ENCODE measurements at places on chromosomes 12 and 14. TPM values are rescaled to one million over a fixed set of nuclear protein-coding genes. Genes with fewer than 3 reads are reported as not detected.

GRCh38 chr14:98489115-98489514 lies 782.9 kb downstream of the BCL11B start:
- DNase-seq = no peak

- DNase-seq = no peak
These were observed 210.3 kb downstream of the NUAK1 start for GRCh38 chr12:105928436-105928835.

DNA sequence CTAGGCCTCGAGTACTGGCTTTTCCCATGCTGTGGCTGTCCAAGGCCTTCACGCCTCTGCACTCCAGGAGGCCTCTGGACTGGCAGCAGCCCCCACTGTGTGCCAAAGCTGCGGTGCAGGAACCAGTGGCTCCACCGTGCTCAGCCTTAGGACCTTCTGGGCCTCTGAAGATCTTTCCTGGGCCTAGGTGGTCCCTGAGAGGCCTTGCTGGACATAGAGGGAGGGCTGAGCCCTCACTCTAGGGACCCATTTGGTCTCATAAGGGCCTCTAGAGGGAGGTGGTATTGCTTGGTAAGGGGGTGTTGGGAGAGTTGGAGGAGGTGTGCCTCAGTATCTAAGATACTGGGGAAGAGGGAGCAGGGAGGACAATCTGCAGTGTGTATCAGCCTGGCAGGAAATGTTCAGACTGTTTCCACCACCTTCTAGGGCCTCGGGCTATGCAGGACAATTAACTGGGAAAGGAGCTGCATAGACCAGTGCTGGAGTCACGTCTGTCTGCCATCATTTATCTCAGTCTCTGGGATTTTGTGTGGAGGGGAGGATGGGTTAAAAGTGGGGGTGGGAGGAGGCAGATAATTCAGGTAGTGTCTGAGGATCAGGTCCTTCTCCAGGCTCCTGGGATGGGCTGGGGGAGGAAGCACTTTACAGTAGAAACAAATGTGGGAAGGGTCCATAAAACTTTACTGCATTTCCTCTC lies 2.9 kb downstream of the HOXC5 start:
- DNase-seq = no peak

DNA sequence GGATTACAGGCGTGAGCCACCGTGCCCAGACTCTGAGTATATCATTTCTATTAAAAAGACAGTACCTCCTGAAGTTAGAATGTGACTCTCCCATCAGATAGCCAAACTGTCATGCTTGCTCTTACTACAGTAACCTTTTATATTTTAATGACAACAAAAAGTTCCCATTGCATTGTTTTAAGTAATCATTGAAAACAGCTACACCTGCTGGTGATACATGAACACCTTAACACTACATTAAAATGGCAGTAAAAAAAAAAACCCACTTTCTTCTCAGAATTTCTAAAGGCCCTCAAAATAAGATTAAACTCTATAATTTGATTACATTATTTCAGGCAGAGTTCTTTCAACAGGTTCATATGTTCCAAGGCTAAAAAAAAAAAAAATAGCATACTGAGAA lies 76.7 kb downstream of the SH2B3 start:
- no peak for DNase-seq

DNA sequence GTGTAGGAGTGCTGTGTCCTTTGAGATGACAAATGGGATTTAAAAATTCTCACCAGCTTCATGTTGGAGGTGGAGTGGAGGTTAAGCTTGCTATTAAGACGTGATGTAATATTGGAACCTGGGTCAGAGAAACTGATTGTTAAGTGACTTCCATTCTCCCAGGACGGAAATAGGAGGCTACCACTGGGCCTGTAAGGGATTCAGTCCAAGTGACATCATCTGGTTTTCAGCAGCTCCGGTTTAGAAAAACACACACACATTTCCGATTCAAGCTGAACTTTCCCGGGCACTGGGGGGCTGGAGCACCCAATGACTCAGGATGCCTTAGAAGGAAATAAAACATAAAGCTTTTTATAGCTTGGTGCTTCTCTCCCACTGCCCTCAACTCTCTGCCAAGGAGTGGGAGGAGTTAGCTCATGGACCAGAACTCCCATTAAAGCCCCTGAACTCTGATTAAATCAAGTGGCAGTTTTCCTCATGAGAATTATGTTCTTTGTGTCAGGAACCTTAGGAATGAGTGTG lies 12.4 kb downstream of the CALM1 start:
- DNase-seq = peak; percentile 96

- no peak for DNase-seq
These were observed 45.5 kb downstream of the ZNF664 start for GRCh38 chr12:124018539-124018938.

DNA sequence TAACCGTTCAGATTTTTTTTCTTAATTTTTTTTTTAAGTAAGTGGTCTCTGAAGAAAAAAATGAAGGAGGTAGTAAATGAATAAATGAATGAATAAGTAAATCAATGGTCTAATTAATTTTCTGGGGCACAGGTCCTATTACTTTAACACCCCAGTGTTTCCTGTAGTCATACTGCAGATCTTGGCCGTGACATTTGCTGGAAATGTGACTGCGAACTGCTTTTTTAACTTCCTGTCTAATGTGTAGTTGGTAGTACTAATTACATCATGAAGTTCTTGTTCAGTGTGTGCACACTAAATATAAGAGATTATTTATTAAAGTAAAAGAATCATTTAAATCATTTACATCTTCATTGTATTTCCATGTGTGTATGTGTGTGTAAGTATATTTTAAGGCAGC lies 45.4 kb downstream of the AEBP2 start:
- DNase-seq = no peak

DNA sequence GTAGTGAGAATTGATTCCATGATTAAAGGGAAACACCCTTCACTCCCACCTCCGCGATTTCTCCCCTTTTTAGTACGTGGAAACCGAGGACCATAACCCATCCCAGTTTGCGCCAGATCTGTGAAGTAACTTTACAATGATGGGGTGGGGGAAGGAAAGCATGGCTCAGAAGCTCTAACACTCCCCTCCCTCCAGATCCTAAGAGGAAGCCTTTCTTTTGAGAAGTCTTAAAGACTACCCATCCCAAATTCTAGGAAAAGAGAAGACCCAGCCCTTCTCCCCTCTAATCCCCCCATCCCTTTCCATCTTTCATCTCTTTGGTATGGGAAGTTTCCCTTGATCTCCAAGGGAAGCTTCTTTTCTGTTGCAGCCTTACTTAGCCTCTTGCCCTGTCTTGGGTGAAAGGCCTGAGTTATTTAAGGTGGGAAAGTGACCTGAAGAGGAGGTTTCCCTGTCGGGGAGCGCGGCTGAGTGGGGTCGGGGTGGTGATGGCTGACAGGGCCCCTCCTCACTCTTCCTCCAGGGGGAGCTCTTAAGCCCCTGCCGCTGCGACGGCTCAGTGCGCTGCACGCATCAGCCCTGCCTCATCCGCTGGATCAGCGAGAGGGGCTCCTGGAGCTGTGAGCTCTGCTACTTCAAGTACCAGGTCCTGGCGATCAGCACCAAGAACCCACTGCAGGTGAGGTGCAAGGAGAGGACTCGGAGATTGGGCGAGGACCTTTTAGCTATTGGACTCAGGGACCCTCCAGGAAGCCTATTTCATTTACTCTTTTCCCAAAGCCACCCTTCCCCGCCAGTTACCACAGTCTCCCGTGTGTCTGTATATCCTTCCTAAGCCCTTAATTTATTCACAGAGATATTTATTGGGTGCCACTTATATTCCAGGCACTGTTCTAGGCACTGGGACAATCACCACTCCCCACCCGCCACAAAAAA lies 1.8 kb downstream of the MARCHF9 start:
- no peak for DNase-seq

- no peak for DNase-seq
These were observed 85.8 kb upstream of the BCAT1 start for GRCh38 chr12:25034676-25035075.

- no peak for DNase-seq
These were observed 55.1 kb upstream of the BCL11B start for GRCh38 chr14:99327050-99327449.

Gene SLC6A12
- not detected for total RNA-seq

Gene DDIT3
- 50.1 TPM for total RNA-seq

Gene SRRM4
- 0.04 TPM for total RNA-seq

Gene IL22
- total RNA-seq = not detected

Gene A2M
- total RNA-seq = 5.3 TPM

Gene CDK2
- total RNA-seq = 66.3 TPM

Data from H4 (cell line).